ENCODE measurements at places on chromosomes 12 and 14. TPM values are rescaled to one million over a fixed set of nuclear protein-coding genes. Genes with fewer than 3 reads are reported as not detected.

DNA sequence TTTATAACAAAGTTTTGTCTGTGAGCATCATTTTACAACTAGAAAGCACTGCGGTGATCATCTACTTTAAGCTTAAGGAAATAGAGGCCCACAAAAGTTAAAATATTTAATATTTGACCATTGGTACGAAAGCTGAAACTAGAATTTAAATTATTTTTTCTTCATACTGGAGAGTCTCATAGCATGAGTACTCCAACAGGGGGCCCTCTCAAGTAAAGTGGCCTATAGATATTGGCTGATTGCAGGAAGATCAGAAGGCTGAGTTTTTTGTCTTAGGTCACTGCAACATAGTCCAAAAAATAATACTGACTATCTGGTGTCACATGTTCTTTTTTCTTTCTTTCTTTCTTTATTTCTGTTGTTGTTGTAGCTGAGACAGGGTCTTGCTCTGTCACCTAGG lies 75.3 kb upstream of the ZDHHC17 start:
- DNase-seq, result no peak

Gene PPP4R4
- total RNA-seq, result 0.31 TPM

DNA sequence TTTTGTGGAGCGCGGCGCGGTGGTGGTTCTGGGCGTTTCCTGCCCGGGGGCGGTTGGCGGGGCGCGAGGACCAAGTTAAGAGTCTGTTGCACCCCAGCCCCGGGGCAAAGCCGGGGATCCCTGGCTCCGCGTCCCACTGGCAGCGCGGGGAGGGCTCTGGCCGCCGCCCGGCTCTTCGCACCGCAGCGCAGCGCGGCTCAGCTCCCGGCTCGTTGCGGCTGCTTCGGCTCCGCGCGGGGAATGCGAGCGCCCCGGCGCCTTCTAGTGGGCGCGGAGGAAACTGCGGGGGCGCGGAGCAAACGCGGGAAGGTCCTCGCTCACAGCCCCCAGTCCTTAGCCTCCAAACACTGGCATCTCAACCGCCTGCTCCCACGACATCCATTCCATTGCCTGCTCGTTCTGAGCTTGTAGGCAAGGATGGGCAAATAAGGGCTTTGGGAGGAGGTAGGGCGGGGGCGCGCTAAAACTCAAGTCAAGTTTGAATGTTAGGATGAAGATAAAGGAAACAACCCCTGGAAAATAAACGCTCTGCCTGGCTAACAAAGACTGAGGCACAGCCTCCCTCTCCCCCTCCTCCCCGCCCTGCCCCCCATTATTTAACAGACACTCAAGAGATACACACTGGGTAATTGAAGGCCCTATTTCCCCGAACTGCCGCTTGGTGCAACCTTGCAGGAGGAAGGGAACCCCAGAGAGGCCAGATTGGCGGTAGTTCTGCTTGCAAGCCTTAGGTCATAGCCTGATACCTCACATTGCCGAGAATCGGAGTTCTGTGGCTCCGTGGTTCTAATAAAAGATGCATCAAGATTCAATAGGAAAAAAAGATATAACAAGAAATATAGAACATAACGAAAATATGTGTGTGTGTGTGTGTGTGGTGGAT lies at the start of gene B4GALNT1:
Gene B4GALNT1, minus strand, starts transcription at position 244 of the 883 bp plus-strand sequence. CDS start 1,069 bp downstream, outside the sequence.
- DNase-seq, result peak; percentile 60

DNA sequence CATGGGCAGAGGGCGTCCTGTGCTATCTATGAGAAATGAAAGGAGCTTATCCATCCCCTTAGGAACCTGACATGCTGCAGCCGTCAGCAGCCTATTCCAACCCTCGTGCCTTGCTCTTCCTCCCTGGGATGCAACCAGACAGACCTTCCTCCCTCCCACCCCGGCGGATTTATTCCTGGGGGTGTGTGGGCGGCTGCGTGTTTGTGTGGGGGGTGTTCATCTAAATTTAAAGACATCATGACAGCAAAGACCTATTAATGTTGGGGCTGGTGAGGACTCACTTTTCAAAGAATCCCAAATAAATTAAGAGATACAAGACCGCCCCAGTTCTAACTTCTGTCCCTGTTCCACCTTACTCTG lies 52.0 kb downstream of the WSCD2 start:
- DNase-seq, result peak; percentile 7

Data from occipital lobe (tissue), 3 donors.